ENCODE measurements at places on chromosomes 1 and 21.

- no peak for DNase-seq
These were observed 15.3 kb upstream of the SRSF10 start for GRCh38 chr1:23995431-23995837.

- no peak for DNase-seq
These were observed 27.5 kb upstream of the SLC44A3 start for GRCh38 chr1:94792473-94793295.

GRCh38 chr1:10054465-10054864 lies 21.7 kb downstream of the UBE4B start:
- no peak for DNase-seq

DNA sequence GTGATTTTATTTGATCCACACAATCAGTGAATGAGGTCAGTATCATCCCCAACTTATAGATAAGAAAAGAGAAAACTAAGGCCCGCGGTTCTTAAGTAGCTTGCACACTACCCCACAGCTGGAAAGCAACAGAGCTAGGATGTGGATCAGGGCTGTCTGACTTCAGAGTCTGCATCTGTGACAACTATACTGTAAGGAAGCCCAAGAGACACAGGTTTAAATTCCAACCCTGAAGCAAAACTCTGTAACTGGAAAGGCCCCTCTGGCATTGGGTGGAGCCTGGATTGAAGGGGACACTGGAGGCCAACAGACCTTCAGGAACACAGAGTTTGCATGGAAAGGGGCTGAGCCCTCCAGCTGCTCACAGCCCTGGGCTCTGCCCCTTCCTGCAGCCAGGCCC lies 40.2 kb downstream of the LGR6 start:
- no peak for DNase-seq

GRCh38 chr1:161531986-161532643 lies 7.8 kb downstream of the HSPA6 start:
- no peak for DNase-seq

DNA sequence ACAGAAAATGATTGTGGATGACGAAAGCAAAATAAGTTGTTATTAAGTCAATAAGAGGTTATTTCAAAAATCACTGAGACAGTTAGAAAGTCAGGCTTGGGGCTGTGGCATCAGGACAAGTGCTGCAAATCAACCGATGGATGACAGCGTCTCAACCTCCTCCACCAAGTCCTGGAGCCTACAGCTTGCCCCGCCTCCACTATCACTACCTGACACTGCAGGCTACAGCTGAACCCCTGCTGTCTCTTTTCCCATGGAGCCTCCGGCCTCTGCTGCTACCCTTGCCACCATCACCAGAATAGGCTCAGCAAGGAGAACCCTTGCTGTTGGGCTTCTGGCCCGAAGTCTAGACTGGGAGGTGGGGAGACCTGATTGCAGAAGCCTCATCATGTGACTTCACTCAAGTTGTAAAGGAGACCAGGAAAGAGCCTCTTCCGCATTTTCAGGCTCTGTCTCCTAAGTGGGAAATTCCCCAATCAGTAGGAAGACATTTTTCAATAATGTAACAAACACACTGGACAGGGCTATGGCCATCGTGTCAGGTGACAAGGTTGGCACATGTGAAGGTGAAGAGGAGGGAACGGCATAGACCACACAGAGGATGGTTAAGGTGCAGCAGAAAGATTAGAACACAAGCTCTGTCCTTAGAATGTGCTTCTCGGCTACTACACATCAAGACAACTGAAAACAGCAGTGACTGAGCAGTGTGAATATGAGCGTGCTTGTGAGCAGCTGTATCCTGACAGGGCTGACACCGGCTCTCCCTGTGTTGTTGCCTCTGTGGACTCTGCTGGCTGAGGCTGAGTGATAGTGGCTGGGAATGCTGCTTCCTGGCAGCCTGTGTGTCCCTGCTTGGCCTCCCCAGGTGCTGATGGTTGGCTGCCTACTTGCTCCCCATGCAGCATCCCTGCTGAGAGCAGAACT lies 660.7 kb downstream of the PTPRU start:
- DNase-seq, result no peak

- DNase-seq, result no peak
These were observed at the start of gene ESRRG for GRCh38 chr1:216723274-216723780. Gene ESRRG (minus strand): TSS chr1:216723429. CDS start chr1:216723299, 130 bp downstream.

GRCh38 chr1:44453798-44454349 lies 48.8 kb downstream of the RNF220 start:
- no peak for DNase-seq

GRCh38 chr1:218837051-218837450 lies 336.6 kb upstream of the LYPLAL1 start:
- DNase-seq, result no peak

- DNase-seq, result no peak
These were observed 150.2 kb downstream of the FOXD2 start for GRCh38 chr1:47587891-47588582.

DNA sequence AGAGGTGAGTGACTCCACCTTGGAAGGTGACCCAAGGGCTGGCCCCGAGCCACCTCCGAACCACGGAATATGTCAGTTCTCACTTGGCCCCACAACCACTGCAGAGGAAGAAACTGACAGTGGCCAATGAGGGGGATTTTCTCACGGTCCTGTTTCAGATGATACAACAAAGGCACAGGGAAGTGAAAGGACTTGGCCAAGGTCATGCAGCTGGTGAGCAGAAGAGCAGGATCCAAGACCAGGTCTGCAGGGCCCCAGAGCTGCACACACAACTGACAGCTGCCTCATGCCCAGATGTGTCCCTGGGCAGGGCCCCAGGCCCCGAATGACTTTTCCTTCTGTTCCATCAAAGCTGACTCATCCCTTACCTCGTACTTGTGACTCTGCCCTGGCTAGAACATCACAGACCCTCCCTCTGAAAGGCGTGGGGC lies 25.8 kb upstream of the EVA1B start:
- DNase-seq, result no peak

GRCh38 chr21:43367296-43367695 lies 59.6 kb downstream of the SIK1 start:
- DNase-seq, result no peak

- DNase-seq, result no peak
These were observed 216.2 kb downstream of the SEC16B start for GRCh38 chr1:177753655-177754054.

GRCh38 chr1:159188375-159188788 lies 16.3 kb upstream of the ACKR1 start:
- no peak for DNase-seq

- no peak for DNase-seq
These were observed 40.3 kb downstream of the FHAD1 start for GRCh38 chr1:15287035-15287979.

DNA sequence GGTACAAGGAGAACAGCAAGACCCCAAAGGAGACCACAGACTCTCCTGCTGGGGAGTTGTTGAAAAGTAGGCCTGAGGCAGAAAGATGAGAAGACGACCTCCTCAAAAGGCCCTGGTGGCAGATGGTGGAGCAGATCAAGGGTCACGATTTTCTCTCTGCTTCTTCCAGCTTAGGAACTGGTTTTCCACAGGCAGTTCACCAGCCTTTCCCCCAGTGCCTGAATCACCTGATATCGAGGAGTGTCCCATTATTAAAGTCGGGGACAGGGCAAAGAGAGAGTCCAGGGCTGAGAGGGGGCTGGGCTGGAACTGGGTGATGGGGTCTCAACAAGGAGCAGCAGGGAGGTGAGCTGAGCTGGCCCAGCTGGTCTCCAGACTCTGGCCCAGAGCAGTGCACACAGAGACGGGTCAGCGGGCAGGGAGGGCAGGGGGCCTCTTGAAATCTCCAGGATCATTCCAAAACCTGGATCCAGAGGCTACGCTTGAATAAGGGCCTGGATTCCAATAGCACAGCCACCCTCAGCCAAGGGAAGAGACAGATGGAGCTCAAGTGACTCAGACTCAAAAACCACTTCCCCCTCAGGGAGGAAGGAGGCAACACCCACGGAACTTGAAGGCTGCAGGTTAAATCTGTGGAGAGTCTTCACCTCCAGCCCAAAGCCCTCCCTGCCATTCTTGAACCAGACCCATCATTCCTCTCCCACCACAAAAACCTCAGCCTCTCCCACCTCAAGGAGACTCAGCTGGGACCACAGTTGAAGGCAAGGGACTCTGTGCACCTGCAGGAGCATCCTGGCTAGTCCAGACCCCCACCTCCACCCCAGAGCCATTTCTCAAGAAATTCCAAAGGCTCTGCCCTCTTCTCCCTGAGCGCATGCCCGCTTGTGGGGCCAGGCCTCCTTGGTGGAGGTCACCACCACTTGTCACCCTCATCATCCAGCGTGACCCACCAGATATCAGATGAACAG lies at the start of gene S100A5:
Gene S100A5 (minus strand): TSS at position 541 of the 968 bp plus-strand sequence. CDS start 743 bp downstream, outside the sequence.
- DNase-seq, result peak; percentile 61

DNA sequence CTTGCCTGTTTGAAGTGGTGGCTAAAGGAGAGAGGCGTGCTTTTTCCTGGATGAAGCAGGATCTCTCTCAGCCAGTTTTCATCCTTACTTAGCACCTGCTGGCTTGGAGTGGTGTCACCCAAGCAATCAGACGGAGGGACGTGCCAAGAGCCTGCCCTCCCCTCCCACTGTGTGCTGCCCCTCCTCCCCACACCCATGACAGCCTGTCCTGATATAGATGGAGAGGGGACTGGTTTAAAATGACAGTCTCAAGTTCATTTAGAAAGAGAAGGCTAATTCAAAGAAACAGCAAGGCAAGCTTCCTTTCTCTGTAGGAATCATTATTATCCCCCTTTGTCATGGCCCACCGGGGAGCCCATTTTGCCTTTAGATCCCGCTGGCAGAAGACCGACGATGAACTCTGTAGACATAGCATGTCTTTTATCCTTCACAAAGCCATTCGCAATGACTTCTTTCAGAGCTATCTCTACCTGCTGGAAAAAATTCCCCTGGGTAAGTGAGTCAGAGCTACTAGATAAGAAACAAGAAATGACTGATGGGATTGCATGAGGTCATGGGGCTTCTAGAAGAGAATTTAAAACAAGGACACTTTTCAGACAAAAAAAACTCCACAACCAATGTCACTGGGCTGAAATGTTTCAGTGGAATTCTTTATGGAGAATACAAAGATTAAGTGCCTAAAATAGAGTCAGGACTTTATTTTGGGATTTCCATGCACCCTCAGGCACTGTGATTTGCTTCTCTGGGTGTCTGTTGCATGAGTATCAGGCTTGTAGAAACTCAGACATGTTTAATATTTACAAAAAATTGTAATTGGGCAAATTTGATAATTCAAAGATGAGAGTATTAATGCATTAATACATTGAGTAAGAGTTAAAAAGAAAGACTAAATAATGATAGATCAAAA lies at the start of gene NTMT2:
Gene NTMT2 (plus strand): TSS at position 190 of the 907 bp plus-strand sequence. CDS start 149 bp downstream, at position 339.
- DNase-seq, result no peak

DNA sequence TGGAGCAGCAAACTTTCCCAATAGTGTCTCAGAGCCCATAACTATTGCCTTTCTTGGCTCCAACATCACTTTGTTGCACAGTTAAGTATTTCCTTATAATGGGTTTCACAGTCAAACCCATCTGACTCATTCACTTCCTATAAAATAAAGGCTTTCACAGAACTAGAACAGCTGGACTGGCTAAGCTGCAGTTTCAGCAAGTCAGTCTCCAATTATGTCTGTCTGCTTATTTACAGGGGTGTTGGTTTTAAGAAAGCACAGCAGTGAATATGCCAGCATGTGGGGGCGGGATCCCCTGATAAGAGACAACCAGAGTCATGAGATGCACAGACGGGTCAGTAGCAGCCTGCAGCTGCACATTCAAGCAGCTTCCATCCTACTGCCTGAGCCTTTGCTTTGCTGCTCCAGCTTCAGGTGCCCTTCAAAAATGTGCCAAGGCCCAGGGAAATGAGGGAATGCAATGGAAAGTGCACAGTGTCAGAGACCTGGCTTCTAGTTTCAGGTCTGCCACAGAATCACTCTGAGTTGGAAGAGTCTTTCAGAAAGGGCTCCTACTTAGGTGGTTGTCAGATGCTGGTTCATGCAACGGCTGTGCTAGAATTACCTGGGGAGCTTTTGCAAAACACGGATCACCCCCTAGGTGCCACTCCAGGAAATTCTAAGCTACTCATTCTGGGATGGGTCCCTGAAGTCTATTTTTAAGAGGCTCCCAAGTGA lies 24.8 kb downstream of the RNF19B start:
- no peak for DNase-seq

- peak; percentile 41 for DNase-seq
These were observed 7.5 kb downstream of the MDM4 start for GRCh38 chr1:204523605-204524215.

GRCh38 chr1:203031467-203031866 lies 5.2 kb downstream of the PPFIA4 start:
- no peak for DNase-seq

- DNase-seq, result no peak
These were observed 65.1 kb downstream of the TCP10L start for GRCh38 chr21:32519945-32520874.

DNA sequence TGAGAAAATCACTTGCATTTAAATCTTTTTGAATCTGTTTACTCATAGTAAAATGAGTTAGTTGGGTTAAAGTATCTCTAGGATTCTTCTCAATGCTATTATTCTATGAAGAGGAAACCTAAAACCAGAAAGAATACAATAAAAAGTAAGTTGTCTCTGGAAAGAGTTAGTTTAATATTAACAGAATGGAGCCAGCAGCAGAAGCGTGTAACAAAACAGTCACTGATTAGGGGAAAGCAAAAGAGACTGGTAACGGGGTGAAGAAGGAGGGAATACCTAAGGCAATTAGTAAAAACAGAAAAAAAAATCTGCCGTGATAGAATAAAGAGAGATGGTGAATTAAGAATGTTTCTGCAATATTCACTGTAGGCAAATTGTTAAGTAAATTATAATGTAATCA lies 60.0 kb downstream of the NRDC start:
- DNase-seq, result no peak

- DNase-seq, result no peak
These were observed 1.4 kb downstream of the CLCC1 start for GRCh38 chr1:108961752-108962486.

DNA sequence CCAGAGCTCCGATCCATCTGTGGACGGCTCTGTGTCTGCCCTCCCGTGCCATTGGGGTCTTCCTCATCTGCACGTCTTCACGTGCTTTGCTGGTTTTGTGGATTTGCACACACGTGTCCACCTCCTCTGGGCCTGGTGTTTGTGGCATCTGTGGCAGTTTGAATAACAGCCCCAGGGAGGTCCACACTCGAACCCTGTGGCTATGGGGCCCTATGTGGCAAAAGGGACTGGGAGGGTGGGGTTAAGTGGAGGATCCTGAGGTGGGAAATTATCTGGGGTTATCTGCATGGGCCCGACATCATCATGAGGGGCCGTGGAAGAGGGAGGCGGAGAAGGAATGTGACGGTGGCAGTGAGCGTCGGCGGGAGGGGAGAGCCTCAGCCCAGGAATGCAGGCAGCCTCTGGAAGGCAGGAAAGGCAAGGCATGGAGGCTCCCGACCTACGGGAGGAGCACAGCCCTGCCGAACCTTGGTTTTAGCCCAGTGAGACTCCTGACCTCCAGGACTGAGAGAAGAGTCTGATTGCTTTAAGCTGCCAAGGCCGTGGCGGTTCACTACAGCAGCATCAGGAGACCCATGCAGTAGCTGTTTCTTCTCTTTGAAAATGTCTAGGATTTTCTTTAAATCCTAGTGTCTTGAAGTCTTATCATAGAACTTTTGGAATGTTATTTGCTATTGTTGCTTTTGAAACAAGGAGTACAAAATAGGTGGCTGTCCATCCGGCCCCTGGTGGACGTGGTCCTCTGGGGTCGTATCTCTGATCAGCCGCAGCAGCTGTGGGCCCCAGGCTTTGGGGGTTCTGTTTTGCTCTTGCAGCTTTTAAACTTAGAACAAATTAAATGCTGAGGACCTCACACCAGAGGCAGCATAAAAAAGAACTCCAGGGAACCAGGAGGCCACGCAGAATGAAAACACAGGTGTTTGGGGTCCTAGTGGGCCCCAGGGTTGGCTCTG lies 40.0 kb upstream of the LRRC3 start:
- DNase-seq, result no peak
